Mesangial cell (primary cell): ENCODE measurements at places on chromosomes 13 and 19. TPM values are rescaled to one million over a fixed set of nuclear protein-coding genes. Genes with fewer than 3 reads are reported as not detected.

The CAPN12 gene
- total RNA-seq = 0.16 and 4.6 TPM in 2 replicates

The KBTBD6 gene
- total RNA-seq = 5.9 and 7.2 TPM in 2 replicates

The LRFN3 gene
- total RNA-seq = 10.4 and 19.8 TPM in 2 replicates

The MLNR gene
- total RNA-seq = not detected in 2 replicates

The CCL25 gene
- total RNA-seq = not detected in 2 replicates

The PSG5 gene
- total RNA-seq = 0.25 and 0.33 TPM in 2 replicates

The CKAP2 gene
- 12.0 and 52.3 TPM in 2 replicates for total RNA-seq

The ETV2 gene
- total RNA-seq = 0.49 and 2.3 TPM in 2 replicates

The NBEA gene
- total RNA-seq = 1.8 and 5.1 TPM in 2 replicates

The ERCC2 gene
- 34.6 and 46.6 TPM in 2 replicates for total RNA-seq

The HCN2 gene
- total RNA-seq = 1.1 and 2.8 TPM in 2 replicates

The TMPRSS9 gene
- not detected in 2 replicates for total RNA-seq

The KLK3 gene
- total RNA-seq = not detected in 2 replicates

The TNFRSF19 gene
- total RNA-seq = 6.8 and 23.3 TPM in 2 replicates

The CYP2A7 gene
- total RNA-seq = not detected in 2 replicates

The ZNF878 gene
- 0.16 TPM in 1 of 2 replicates, not detected in the other for total RNA-seq

The PCDH9 gene
- total RNA-seq = 1.8 and 3.0 TPM in 2 replicates

The NOTCH3 gene
- total RNA-seq = 10.9 and 14.7 TPM in 2 replicates
